WTC11 (cell line): ENCODE measurements at places on chromosomes 3 and 15. TPM values are rescaled to one million over a fixed set of nuclear protein-coding genes. Genes with fewer than 3 reads are reported as not detected.
A peak's percentile ranks its signal among the peaks of the same experiment; 100 is the strongest.

The CADM2 gene
- total RNA-seq = 18.8 to 24.1 TPM (median 21.3 TPM) in 3 replicates

The CAMP gene
- total RNA-seq = not detected in 3 replicates

The FANCD2OS gene
- not detected in 3 replicates for total RNA-seq

DNA sequence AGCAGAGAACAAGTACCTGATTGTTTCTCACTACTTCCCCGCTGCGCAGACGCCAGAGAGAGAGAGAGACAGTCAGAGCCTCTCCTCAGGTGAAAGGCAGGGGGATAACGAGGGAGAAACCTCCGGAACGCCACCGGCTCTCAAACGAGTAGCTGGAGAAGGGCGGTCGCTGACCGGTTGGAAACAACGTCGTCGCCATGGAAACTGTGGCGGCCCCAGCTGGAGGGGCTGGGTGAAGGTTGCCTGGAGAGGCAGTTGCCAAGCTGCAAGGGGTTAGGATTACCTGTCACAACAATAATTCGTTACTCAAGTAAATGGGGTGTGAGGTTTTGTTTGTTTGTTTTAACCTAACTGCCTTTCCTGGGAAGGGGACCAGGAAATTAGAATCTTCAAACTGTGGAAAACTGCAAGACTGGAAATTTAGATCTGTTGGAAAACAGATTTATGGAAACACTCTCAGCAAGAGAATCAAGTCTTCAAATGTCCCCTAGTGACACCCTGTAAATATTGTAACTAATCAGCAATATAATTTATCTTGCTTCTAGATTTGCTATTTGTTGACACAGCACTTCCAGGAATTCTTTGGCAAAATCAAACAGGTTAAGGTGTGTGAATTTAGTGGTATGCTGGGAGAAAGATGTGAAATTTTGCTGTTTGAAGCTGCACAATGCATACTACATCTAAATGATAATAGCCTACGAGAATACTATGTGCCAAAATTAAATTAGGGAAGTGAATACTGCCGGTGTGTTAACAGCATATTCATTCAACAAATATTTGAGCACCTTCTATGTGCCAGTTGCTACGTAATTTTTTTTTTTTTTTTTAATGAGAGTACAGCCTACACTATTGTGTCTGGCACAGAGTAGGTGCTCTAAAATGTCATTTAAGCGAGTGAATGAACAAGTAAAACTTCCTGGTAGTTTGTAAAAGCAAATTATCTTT is at the start of gene DNAH12:
Gene DNAH12, minus strand, starts transcription at position 164 of the 945 bp plus-strand sequence. CDS start 1,474 bp downstream, outside the sequence.
- H3K27ac ChIP-seq = peak within 1 kb of the TSS; percentile 93
- no peaks in the 10 kb centered on the region for H3K27me3 ChIP-seq
- H3K4me3 ChIP-seq = peak within 1 kb of the TSS; percentile 63
- peak; percentile 95 for DNase-seq
- H3K4me1 ChIP-seq = peaks cover 9% of the 10 kb centered on the region

- no peak for DNase-seq
- peaks cover 5% of the 10 kb centered on the region for H3K4me1 ChIP-seq
- H3K27me3 ChIP-seq = peaks cover 4% of the 10 kb centered on the region; the same call in 1 of the 2 replicates
- no peak overlapping the region for H3K4me3 ChIP-seq
- H3K36me3 ChIP-seq = peaks cover 2% of the 10 kb centered on the region; the same call in 1 of the 2 replicates
Measured at GRCh38 chr3:150783316-150783715, 20.3 kb upstream of the SIAH2 start.

DNA sequence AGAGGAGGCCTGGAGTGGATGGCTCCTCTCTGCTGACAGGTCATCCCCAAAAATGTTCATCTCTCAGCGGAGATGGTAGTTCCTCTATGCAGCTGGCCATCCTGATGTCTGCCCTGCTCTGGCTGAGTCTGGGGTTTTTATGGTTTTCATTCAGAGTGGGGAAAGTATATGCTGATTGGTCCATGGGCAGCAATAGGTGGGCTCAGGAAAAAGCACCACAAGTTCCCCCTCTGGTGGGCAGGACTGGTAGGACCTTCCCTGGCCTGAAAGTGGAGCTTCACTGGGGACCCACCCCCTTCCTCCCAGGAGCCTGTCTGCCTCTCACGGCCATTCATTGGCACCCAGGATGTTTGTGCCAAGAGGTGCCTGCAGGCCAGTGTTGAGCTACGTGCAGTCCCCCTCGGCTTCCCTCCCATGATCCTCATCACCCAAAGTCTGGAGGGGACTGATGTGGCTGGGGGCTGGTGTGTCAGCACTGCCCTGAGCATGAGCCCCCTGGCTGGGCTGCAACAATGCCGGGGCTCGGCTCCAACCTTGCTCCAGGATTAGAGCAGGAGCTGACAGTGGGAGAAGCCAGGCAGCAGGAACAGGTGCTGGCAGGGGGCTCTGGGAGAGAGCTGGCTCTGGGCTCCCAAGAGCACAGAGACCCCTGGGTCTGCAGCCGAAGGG is 13.1 kb upstream of the BLOC1S6 start:
- H3K4me1 ChIP-seq = peaks cover 4% of the 10 kb centered on the region
- H3K27ac ChIP-seq = no peak overlapping the region
- peaks cover 50% of the 10 kb centered on the region for H3K27me3 ChIP-seq
- H3K4me3 ChIP-seq = peak overlapping the region; percentile 22; the same call in 1 of the 2 replicates

GRCh38 chr3:170307671-170308405 is 49.7 kb upstream of the SKIL start:
- no peaks in the 10 kb centered on the region for H3K27me3 ChIP-seq
- DNase-seq = no peak
- H3K4me3 ChIP-seq = no peak overlapping the region
- H3K27ac ChIP-seq = peak overlapping the region; percentile 55

- H3K27ac ChIP-seq = peak overlapping the region; percentile 48
Measured at GRCh38 chr3:71048948-71049347, 534.6 kb downstream of the FOXP1 start.
